ENCODE measurements at places on chromosomes 16 and 17.

DNA sequence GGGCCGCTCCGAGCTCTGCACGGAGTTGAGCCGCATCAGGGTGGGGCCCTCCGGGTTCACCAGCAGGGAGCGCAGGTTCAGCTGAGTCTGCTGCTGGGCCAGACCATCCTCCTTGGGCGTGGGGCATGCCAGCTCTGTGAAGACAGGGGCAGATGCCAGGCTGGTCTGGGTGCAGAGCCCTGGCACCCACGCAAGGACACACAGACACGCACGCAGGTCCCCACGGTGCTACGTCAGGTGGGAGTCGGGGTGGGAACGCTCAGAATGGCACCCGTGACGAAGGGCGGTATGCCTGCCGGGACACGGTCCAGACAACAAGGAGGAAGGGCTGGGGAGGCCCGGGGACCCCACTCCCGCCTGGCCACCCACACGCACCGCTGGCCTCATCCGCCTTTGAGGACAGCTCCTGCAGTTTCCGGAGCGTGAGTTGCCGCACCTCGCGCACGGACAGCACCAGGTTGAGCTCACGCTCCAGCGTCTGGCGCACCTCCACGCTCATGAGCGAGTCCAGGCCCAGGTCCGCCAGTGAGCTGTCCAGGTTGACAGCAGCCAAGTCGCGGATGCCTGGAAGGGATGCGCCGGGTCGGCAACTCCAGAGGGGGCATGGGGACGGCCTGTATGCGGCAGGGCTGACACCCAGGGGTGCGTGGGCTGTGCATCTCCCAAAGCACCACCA, 15.3 kb upstream of the DUS1L start:
- no peak for DNase-seq

GRCh38 chr16:84069540-84069939, 26.9 kb upstream of the SLC38A8 start:
- DNase-seq = no peak

DNA sequence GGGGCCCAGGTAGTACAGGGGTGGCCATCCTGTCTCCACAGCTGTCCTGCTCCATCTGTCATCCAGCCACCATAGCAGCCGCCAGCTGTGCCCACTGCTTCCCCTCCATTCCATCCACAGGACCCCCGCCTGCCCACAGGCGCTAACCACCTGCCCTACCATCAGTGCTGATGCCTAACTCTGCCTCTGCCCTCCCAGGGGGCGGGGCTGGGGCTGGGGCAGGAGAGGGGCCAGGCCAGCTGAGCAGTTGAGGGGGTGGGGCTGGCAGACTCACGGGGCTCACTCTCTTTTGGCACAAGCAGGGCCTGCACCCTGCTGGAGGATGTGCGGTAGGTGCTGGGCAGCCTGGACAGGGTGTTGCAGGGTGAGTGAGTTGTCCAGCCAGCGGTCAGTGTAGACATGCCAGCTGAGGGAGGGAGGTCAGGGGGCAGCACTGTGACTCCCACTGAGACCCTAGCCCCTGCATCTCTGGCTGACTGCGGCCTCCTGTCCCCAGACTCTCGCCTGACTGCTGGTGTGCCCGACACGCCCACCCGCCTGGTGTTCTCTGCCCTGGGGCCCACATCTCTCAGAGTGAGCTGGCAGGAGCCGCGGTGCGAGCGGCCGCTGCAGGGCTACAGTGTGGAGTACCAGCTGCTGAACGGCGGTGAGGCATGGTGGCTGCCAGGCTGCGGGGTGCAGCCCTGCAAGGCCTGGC, 9.6 kb downstream of the GALK1 start:
- no peak for DNase-seq

DNA sequence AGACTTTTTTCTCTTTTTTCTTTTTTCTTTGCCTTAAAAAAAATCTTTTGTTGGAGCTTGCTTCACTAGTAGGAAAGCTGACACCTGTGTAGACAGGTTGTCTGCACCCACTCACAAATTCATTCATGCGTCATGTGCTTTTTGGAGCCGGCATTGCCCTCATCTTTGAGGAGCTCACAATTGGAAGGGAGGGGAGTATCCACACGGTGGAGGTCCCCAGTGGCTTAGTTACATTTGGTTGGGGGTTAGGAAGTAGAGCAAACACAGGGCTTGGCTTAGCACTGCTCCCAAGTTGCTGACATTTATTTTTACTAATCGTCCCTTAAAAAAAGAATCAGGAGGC, 18.7 kb upstream of the MEIOB start:
- DNase-seq = no peak

DNA sequence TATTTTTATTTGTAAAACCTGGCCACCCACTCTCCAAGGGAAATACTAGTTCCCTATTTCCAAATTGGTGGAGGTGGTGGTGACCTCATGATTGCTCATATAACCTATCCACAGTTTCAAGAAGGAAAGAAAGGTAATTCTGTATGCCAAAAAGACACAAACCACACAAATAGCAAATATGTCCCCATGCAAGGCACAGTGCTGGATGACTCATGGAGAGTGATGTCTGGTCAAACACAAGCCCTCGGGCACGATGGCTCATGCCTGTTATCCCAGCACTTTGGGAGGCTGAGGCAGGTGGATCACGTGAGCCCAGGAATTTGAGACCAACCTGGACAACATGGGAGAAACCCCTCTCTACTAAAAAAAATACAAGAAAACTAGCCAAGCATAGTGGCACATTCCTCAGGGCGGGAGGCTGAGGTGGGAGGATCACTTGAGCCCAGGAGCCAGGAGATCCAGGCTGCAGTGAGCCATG, 64.2 kb downstream of the GNA13 start:
- peak; percentile 81 for DNase-seq

DNA sequence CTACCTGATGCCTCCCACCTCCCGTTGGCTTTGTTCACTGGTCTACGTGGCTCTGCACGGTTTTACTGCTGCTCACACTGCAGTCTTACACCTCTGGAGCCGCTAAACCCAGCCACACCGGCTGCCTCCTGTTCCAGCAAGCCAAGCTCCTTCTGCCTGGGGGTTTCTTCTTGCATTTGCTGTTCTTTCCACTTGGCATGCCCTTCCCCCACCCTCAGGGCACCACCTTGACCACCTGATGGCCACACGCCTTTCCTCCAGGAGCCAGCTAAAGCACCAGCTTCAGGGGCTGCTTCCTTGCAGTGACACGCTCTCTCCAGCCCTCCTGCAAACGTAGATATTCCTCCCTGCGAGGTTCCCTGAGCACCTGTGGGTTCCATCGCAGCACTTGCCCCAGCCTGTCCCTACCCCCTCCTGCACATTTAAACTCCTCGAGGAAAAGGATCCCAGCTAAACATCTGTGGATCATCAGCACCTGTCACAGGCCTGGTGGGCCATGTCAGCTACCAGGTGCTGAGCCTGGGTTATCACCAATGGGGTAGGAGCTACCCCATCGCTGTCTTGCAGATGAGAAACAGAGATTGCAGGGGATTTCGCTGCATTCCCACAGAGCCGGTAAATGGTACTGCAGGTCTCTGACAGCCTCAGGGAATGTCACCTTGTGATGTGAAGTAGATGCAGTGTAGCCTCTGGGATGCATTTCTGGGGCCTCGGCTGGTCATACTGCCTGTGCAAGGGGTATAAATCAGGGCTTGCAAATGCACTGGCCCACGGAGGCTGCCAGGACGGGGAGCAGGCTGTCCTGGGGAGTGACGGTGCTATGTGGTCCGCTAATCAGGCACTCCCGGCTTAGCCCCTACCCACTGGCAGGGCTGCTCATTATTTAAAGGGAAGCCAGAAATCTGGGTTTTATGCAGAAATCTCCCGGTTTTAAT, 285.2 kb downstream of the CPPED1 start:
- DNase-seq = no peak

DNA sequence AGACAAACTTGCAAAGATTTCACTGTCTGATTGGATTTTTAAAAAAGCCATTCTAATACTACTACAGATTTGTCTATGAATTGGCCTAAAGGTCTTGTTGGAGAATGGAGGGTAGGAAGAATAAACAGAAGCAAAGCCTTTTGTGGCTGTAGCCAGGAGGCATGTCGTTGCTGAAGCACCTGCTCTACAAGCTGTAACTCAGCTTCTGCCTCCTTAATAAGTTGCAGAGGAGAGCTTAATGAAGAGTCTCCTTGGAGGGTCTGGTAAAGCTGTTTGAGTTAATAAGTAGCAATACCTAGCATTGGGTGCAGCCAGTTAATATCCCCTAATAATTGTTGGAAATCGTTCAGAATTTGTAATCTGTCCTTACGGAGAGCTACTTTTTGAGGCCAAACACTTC, 10.0 kb upstream of the ZNF689 start:
- no peak for DNase-seq

DNA sequence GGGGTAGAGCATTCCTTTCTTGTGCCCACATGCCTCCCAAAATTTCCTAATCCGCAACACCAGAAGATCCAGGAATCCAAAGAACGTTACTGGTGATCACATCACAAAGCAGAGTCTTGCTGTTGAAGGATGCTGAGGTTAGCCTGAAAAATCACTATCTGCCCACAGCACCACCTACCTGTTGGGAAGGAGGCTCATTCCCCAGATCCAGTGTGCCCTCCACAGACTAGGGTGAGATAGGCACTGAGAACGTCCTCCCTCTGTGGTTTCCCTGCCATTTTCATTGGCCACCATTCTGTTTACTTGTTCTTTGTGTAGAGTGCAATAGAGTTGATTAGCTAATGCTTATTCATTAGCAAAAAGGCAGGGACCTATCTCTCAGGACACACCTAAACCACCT, 30.3 kb downstream of the RCVRN start:
- DNase-seq = no peak

GRCh38 chr17:2123375-2124251, 68.7 kb downstream of the HIC1 start:
- no peak for DNase-seq

DNA sequence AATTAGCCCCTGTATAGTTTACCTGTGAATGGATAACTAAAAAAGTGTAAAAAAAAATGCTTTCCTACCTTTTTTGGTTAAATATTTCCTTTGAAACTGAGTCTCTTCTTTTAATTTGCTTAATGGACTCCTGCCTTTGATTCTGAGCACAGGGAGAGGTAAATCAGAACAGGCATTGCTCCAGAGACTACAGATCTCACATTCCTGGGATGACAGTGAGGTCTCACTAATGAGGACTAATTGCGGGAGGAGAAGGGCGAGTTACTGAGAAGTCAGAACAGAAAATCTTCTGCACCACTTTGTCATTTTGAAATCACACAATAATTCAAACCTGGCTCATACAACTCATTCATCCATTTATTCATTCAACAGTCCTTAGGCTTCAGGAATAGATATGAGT, 437.0 kb upstream of the ASIC2 start:
- DNase-seq = no peak

- no peak for DNase-seq
These were observed 9.7 kb upstream of the ITGA3 start for GRCh38 chr17:50046179-50046578.

- DNase-seq = no peak
These were observed 8.5 kb upstream of the MSL1 start for GRCh38 chr17:40113110-40113906.

DNA sequence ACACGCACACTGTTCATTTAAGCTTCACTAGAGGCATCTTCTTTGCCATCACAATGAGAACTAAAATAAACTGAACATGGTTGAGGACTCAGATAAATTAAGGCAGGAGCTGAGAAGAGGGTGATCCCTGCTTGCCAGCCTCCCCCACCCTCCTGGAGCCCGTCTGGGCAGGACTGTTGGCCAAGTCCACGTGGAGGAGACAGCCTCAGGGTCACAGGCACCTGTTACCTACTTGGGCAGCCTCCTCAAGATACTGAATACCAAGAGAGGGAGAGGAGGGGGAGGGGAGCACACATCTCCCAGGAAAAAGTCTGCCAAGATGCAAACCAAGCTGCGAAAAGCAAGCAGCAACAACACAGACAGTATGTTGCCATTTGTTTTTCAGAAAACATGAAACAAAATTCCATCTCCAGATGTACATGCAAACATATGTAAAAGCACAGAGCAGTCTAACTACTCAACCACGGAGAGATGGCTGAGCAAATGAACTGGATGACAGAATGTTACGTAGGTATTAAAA, 67.4 kb downstream of the SLC39A11 start:
- DNase-seq = no peak

DNA sequence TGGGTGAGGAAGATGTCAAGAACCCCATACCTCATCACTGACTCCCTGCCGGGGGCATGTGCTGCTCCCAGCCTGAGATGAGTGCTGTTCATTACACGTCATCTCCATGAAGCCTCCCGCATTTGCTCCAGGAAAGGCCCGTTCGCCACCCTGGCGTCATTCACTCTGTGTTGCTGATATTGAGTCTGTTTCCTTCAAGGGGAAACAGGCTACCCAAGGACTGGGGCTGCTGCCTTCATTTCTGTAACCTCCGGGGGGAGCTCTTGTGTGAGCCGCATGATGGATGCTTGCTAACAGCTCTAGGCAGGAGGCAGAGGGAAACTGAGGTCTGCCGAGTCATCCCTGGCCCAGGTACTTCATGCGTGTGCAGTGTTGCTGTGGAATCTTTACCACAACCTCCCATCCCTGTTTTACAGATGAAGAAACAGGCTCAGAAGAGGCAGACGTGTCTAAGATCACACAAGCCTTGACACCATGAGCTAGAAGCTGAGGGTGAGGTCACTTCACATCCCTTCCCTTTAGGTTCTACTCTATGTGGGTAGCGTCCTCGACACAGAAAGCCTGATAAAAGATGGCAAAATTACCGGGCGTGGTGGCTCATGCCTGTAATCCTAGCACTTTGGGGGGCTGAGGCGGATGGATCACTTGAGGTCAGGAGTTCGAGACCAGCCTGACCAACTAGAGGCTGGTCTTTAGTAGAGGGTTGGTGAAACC, 3.5 kb upstream of the ARMC5 start:
- no peak for DNase-seq

DNA sequence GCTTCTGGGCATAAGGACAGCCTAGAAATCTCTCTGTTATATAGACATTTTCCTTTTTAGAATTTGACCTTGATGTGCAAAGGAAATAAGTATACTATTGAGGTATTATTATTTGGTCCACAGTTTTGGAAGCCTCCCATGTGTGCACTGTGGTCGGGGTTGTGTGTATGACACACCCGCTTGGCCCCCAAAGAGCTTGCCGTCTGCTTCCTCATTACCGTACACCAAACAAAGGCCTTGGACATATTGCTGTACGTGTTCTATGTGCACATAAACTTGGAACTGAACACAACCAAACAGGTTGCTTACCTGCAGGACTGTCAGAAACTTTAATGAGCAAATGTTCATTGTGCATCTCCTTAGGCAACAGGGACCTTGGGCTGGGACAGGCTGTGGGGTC, 38.2 kb downstream of the METRNL start:
- no peak for DNase-seq

DNA sequence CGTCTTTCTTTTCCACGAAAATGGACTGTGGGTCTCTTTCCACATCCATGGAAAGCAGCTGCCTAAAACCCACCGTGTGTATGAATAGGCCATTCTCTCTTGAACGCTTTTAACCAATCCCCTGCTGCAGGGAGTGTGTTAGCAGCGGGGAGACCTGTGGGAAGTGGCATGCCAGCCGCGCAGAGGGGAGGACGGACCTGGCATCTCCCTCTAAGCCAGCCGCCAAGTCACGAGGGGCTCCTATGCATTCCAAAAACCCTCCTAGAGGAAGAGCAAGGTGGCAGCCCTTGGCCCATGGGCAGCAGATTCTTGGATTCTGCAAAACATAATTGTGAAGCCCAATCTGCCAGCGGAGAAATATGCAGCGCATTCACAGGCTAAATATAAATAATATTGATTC, 15.4 kb downstream of the RBFOX3 start:
- no peak for DNase-seq

- no peak for DNase-seq
These were observed 75.7 kb downstream of the IRF8 start for GRCh38 chr16:85974428-85975375.

All from epithelial cell of proximal tubule (primary cell).